Panc1 (cell line): ENCODE measurements at places on chromosomes 3 and 15.

DNA sequence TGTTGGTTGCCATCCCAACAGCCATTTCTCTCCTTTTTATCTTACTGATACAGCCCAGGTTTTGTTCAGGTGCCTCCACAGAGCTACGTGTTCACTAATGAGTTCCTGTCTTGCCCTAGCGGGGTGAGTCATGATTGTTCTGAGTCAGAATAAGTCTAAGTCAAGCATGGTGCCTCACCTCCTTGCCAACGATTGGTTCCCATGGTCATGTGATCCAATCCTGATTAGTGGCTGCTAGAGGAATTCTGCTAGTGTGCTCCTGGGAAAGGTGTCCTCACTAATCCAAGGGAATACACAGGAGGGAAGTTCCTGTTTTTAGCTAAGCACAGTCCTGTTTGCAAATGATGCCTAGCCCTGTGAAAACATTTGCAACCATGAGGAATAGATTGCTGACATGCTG, 99.8 kb downstream of the NSUN3 start:
- DNase-seq = no peak

- DNase-seq = no peak
Measured at GRCh38 chr3:55649554-55649953, 162.4 kb upstream of the WNT5A start.

GRCh38 chr3:12629560-12629959, 34.4 kb downstream of the RAF1 start:
- DNase-seq = no peak

GRCh38 chr3:107868449-107868848, 222.4 kb downstream of the CD47 start:
- no peak for DNase-seq

- DNase-seq = no peak
Measured at GRCh38 chr15:96144734-96145133, 185.8 kb upstream of the NR2F2 start.

DNA sequence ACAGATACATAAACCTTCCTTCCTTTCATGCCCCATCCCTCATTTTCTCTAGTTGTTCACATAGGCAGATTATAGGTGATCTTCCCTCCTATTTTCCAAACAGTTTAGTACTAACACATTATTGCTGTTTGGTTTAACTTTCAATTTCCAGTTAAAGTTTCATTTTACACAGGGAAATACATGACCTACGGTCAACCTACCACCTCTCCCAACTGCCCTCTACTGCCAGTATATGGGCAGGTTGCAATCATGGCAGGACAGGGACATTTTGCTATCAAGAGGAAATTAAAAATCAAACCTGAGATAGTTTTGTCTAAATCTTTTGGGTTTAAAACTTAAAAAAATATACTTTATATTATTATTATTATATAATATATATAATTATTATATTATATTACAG, 26.1 kb upstream of the TFDP2 start:
- DNase-seq = no peak

GRCh38 chr3:69354948-69355347, 30.9 kb downstream of the FRMD4B start:
- DNase-seq = no peak

GRCh38 chr3:29771602-29772001, 490.7 kb downstream of the RBMS3 start:
- no peak for DNase-seq

GRCh38 chr15:78895471-78895870, 22.8 kb downstream of the MORF4L1 start:
- DNase-seq = no peak

DNA sequence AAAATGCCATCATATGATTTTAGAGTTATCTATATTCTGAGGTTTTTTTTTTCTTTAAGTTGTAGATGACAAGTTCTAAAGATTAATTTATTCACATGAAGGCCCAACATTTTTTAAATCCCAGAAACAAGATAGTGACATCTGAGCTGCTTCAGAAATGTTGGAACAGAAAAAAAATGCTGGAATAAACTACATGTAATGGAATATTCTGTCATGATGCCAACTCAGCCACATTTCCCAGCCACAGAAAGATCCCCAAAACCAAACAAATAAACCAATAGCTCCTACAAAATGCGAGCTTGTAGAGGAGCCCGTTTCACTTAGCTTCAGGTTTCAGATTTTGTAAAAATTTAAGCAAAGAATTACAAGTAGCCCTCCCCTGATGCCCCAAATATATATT, 111.0 kb upstream of the MYO5C start:
- no peak for DNase-seq

DNA sequence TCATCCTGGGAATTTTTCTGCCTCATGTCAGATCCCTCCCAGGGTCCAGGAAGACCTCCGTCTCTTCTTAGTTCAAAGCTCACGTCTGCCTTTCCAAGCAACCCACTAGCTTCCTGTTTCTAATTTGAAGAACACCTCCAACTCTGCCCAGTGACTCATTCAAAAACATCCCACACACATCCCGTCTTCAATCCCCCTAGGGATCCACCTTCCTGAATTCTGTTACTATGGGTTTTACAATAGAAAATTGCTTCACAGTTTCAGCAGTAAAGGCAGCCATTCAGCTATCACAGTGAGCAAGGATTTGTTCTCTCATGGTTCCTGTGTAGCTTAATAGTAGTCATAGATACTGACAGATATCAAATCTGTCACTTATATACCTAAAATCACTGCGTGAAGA, 308.3 kb upstream of the CCDC54 start:
- DNase-seq = no peak

GRCh38 chr3:117165601-117166051, 456.0 kb downstream of the TUSC7 start:
- DNase-seq = no peak

DNA sequence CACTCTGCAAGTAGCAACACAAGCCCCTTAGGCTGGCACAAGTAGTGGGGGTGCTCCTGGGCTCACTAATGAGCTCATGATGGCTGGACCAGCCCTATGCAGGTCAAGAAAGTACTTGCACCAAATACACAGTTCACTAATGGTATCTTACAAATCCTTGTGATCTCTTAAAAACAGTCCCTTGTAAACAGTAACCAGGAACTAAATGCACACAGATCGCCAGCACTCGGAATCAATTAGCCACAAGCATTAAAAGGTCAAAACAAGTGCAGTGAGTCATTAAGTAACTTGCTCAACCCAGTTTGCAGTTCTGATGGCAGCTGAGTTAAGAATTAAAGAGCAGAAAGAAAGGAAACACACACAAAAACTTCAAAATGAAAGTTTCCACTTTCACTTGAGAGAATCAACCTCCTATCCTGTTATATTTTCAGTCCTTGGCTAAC, 43.2 kb downstream of the ARHGEF3 start:
- no peak for DNase-seq

- DNase-seq = no peak
Measured at GRCh38 chr3:177396733-177397132, 199.5 kb upstream of the TBL1XR1 start.

- no peak for DNase-seq
Measured at GRCh38 chr15:86392296-86392695, 312.6 kb downstream of the AGBL1 start.

DNA sequence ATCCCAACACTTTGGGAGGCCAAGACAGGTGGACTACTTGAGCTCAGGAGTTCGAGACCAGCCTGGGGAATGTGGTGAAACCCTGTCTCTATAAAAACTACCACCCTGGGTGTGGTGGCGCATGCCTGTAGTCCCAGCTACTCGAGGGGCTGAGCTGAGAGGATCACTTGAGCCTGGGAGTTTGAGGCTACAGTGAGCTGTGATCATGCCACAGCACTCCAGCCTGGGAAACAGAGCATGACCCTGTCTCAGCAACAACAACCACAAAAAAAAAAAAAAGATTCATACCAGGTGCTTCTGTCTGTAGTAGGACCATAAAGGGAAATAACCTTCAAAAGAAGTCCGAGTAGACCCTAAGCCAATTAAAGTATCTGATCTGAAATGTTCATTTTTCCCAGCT, 94.5 kb downstream of the SERPINI1 start:
- DNase-seq = no peak

- DNase-seq = no peak
Measured at GRCh38 chr3:30704931-30705890, 98.8 kb downstream of the TGFBR2 start.

DNA sequence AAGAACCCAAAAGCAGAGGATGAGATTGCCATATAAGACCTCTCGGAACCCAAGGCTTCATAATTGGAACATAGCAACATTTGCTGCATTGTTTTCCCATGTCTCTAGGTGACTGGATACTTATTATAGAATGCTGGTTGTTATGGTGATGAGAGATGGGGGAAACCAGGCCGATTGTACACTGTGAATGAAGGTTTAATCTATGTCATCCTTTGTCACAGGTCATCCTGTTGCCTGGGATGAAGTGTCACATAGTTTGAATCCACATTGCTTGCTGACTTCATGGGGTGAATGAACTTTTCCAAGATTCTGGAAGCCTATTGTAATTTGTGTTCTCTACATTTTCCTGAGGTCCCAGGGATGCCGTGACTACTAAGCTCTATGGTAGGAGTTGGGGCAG, 41.8 kb downstream of the CLEC3B start:
- no peak for DNase-seq

DNA sequence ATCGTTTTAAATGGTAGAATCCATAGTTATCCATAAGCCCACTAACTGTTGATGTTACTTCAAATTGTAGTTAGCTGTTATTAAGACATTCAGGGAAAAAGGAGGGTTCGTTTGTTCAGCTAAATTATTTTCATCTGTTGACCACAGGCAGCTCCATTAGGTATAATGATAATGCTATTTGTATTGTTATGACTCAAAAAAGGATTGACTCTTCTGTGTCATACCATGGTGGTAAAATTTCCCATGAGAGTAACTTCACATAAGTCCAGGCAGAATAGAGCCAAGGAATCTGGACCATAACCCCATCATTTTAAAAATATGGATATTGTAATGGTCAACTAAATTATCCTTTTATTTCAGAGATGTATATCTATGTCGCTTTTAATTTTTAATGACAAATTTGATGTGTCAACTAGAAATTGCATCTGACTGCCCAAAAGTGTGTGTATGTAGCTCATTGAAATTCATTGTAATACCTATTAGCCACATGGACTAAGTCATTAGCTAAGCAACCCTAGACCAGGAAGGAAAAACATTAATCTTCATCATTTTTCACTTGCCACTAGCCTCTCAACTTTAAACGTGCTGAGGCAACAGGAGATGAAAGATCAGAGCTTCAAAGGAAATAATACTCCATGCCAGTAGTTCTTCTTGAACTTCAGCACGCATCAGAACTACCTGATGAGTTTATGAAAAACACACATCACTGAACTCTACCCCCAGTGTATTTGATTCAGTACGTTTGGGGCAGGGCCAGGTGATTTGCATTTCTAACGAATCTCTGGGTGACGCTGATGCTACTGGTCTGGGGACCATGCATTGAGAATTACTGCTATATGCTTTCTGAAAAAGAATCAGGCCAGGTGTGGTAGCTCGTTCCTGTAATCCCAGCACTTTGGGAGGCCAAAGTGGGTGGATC, 537.7 kb downstream of the UNC13C start:
- no peak for DNase-seq

DNA sequence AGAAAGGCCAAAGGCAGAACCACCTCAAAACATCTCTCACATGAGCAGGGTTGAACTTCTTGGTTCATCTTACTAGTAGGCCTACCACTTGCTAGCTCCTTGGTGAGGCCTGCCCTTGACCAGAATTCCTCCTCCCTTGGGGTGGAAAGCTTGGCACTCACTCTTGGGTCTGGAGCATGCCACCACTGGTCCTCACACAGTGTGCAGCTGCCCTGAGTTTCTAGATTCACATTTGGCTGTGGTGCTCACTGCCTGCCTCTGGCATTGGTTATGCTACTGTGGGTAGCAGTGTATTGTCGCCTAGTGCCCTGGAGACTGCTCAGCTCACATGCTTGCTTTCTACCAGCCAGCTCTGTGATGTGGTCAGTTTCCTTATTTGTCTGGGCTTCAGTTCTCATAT, 23.7 kb downstream of the OXNAD1 start:
- no peak for DNase-seq

DNA sequence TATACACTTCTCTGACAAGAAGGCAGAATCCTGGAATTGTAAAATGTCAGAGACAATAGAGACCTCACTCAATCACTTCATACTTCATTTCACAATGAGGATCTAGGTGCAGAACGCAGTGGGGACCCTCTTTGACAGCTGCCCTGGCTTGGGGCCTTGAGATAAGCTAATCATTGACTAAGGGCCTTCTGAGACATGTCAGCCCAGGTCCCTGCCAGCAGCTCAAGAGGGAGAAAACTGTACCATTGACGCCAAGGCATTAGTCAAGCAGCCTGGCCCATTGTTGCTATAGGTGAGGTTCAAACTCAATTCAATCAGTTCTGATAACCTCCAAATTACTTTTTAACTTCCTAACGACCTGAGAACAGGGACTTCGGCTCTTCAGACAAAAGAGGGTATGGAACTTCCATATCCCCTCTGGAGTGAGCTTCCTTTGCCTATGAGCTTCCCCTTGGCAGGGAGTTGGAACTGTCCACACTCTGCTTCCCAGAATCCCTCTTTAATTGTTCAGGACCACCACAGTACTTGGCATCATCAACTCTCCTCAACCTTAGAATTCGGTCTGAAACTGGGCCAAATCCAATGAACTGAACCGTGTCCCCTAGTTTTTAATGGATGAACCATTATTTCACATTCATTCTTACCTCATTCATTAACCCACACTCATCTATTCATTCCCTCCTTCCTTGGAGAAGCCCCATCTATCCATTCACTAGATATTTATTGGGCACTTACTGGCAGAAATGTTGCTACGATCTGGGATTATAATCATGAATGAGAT, 1.5 kb upstream of the CYP8B1 start:
- DNase-seq = no peak
